EL (cell line): ENCODE measurements at places on chromosomes 13 and 19.

DNA sequence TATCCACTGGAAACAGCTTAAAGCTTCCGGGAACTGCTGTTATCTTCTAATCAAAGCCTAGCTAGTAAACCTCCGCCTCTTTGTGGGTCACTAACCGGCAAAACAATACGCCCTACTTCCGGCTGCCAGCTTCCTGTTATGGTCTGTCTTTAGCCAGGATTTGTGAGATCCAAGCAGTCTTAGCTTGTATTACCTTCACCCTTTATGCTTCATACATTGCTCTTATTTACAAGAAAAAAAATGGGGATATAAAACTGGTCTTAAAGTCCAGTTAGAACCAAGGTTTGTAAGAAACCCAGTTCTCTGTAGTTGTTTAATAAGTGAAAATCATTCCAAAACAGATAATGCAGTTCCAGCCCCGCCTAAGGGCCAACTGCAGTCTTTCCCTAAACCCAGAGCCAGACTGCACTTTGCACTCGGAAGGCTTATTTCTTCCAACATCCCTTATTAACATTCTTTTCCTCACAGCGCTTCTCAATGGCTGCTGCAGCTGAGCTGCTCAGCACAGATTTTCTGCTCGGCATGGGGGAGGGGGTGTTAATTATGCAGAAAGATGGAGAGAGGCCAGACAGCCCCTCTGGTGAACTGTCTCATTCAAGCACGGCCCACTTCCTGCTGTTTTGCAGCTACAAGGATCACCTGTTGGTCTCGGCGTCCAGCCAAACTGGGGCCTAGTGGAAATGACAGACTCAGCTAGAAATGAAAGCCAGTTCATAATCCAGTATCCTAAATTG is 368.4 kb downstream of the KLF12 start:
- no peak for DNase-seq

DNA sequence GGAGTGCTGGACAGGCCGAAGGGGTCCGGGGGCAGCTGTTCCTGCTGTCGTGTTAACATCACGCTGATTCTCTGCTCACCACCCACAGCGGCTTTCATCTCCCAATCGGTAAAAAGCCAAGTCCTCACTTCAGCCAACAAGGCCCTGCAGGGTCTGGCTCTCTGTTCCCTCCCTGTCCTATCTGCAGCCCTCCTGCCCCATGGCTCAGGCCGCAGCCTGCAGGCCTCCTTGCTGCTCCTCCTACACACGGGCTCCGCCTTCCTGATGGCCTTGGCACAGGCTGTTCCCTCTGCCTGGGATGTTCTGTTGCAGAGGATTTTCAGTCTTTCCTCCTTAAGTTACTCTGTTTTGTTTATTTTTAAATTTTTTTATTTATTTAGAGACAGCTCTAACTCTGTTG is 22.2 kb downstream of the FUZ start:
- no peak for DNase-seq

GRCh38 chr13:110944121-110944967 is 29.5 kb upstream of the ANKRD10 start:
- peak; percentile 51 for DNase-seq

DNA sequence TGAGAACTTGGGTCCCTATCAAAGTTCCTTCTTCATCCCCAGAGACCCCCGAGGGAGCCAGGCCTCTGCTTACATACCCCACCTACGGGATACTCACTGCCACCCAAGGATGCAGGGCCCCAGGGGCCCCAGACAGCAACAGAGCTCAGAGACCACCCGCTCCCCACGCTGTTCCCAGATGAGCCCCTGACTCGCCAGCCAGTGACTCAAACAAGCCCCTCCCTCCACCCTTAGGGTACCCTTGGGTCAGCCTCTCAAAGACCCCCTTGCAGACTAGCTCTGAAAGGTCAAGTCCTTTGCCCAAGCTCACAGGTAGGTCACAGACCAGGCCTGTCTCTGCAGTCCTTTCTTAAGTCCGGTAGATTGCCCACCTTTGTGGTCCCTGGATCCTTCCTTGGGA is 45.7 kb downstream of the CD320 start:
- no peak for DNase-seq

- no peak for DNase-seq
Measured at GRCh38 chr19:18833849-18834643, 2.3 kb downstream of the UPF1 start.

GRCh38 chr13:59861676-59862075 is 302.1 kb downstream of the DIAPH3 start:
- DNase-seq, result peak; percentile 9

GRCh38 chr13:45823583-45823982 is 28.0 kb downstream of the SIAH3 start:
- no peak for DNase-seq

DNA sequence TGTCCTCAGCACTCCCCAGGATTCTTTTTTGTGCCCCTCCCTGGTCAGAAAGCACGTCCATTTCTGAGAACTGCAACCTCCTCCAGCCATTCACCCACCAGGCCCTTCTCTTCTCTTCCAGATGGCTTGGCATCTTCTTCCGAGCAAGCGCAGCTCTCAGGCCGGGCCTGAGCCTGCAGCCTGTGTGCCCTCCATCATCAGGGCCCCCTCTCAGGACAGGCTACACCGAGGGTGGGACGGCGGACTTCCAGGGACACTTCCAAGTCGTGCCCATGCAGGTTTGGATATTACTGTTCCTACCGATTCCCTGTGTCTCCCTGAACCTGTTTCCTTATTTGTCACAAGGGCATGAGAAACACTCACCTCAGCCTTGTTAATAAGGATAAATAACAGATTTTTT is 28.4 kb downstream of the SOX1 start:
- DNase-seq, result no peak

DNA sequence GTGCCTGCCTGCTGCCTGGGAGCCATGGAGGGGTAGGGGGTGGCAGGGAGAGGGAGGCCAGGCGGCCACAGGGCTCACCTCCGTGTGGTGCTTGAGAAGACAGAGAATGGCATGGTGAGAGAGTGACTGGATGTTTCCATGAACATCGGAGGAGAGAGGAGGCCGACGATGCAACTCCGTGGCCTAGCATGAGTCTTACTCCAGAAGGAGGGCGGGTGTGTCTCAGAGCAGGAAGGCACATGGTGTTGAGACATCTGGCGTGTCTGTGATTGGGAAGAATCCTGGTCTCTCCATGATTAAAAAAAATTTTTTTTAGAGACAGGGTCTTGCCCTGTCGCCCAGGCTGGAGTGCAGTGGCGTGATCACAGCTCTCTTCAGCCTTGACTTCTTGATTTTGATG is 5.1 kb downstream of the IRGC start:
- DNase-seq, result no peak
